ENCODE measurements at places on chromosomes 2 and 18.

- DNase-seq: no peak
Observed at GRCh38 chr2:10981941-10982431, 70.3 kb downstream of the KCNF1 start.

DNA sequence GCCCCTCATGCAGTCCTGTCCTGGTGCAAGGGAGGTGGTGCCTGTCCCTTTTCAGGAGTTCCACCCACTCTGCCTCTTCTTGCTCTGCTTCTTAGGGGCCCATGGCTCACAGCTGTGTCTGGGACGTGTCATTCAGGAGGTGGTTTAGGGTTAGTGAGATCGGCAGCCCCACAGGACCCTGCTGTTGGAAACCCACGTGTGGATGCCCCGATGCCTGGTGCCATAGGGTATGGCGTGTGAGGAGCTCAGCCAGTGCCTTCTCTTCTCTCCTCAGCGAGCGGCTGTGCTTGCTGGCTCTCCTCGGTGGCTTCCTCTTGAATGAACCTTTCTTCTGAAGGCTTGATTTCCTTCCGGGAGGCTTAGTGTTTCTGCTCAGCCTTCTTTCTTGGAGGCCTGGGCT lies 55.2 kb downstream of the LDLRAD4 start:
- no peak for DNase-seq

GRCh38 chr2:197235711-197236110 lies 74.9 kb downstream of the ANKRD44 start:
- DNase-seq: no peak

DNA sequence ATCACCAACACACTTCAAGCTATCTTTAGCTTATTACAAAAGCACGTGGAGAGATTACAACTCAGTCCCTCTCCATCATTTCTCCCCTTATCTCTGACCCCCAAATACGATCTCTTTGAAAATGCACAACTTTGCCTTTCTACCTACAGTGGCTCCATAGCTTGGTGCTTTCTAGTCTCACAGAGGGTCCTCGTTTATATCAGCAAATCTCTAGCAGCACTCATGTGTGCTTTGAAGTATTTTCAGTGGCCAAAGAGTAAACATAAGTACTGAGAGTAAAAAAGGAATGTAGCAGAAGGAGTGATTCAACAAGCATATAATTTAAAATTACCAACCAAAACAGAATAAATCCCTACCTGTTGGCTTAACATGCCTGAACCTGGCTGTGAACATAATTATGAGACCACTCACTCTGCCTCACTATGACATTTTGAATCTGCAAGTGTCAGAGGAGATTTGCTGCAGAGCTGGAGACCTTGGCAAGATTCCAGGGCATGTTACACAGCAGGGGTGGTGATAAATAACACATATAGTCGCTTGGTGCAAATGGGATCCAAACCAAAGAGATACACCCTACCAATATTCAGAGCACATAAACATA lies 54.6 kb downstream of the LAMA3 start:
- DNase-seq: no peak

- DNase-seq: no peak
Observed at GRCh38 chr18:30889519-30890301, 152.8 kb downstream of the DSC3 start.

DNA sequence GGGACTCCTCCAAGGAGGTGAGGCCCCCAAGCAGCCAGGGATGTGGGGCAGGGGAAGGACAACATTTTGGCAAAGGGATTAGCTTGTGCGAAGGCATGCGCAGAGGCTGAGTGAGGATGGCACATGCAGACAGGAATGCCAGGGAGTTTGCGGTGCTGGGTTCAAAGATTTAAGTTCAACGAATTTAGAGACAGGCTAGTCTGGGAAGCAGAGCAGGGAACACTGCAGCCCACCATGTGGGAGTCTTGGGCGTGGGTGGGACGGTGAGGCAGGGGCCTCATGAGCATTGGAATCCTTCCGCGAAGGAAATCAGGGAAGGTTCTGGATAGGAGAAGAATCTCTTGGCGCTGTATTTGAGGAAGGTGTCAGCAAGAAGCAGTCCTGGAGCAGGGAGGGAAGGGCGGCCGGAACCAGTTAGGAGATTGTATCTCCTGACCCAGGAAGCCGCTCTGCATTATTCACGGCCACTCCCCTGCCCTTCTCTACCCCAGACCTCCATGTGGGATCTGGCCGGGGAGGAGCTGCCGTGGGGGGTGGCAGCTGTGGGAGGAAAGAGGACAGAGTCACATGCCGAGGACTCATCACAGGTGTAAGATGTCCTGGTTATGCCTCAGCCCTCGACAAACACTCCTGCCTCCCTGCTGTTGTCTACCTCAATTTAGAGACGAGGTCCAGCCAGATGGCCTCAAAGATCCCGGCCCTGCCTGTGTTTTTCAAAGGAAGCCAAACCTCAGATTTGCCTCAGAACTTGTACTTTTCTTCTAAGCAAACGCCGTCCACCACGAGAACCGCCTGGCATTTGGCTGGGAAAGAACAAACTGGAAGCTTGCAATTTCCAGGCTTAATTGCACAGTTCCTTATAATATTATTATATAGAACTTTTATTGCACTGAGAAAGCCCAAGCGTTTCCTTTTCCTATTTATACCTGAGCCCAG lies 123.7 kb upstream of the SMAD2 start:
- DNase-seq: no peak

- DNase-seq: no peak
Observed at GRCh38 chr18:30343090-30343489, 699.5 kb downstream of the DSC3 start.

DNA sequence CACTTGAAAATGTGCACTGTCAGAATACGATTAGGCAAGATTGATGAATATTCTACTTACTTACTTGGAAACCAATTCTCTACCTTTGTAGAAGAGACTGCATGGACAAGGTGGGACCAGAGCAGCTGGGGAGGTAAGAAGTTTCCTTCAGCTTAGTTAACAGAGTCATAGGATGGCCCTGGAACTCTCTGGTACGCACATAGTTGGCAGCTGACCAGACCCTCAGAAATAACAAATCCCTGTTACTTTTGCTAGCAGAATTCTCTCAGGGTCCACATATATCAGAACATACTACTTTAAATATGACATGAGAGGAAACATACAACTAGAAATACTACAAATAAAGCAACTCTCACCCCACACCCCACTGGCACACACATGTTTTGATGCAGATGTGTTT lies 24.8 kb upstream of the STAT1 start:
- no peak for DNase-seq

- DNase-seq: no peak
Observed at GRCh38 chr2:34899079-34899478, 1300.0 kb upstream of the FAM98A start.

DNA sequence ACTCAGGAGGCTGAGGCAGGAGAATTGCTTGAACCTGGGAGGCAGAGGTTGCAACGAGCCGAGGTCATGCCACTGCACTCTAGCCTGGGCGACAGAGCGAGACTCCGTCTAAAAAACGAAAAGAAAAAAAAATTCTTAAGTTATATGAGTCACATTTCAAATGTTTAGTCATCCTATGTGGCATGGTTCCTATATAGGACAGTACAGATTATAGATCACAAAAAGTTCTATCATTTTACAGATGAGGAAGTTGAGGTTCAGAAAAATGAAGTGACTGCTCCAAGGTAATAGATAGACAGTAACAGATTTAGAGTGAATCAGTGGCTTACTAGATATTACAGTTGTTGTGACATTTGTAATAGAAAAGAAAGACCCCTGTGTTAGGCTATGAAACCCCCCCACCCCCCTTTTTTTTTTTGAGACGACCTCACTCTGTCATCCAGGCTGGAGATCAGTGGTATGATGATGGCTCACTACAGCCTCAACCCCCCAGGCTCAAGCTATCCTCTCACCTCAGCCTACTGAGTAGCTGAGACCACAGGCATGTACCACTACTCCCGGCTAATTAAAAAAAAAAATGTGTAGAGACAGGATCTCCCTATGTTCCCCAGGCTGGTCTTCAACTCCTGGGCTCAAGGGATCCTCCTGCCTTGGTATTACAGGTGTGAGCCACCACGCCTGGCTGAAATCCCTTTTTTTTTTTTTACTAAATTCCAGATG lies 22.7 kb downstream of the PTPN4 start:
- DNase-seq: no peak

- no peak for DNase-seq
Observed at GRCh38 chr2:143875295-143876233, 644.4 kb downstream of the ZEB2 start.

GRCh38 chr18:60892441-60892840 lies 440.8 kb upstream of the CDH20 start:
- no peak for DNase-seq

DNA sequence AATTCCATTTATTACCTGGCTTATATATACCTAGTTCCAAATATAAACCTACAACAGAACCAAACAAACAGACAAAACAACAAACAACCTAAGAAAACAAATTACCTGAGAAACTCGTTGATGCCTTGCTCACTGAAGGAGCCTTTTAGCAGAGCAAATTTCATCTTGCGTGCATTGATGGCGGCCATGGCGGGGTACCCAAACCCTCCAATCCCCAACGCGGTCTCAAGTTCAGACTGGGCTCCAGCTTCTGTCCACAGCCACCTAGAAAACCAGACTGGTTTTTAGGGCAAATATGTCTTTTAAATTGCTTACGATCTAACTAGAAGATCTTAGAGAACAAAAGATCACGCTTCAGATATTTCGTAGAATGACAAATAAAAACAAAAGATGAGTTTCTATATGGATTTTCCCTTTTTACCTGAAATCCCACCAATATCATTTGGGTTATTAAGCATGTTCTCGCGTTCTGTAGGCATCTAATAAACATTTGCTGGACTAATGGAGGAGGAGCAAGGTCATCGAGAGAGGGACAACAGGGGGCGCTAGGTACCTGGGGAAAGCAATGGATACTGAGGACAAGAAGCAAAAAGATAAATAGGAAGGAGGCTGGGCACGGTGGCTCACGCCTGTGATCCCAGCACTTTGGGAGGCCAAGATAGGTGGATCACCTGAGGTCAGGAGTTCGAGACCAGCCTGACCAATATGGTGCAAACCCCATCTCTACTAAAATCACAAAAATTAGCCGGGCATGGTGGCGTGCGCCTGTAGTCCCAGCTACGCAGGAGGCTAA lies 25.2 kb downstream of the PDIA6 start:
- DNase-seq: no peak

DNA sequence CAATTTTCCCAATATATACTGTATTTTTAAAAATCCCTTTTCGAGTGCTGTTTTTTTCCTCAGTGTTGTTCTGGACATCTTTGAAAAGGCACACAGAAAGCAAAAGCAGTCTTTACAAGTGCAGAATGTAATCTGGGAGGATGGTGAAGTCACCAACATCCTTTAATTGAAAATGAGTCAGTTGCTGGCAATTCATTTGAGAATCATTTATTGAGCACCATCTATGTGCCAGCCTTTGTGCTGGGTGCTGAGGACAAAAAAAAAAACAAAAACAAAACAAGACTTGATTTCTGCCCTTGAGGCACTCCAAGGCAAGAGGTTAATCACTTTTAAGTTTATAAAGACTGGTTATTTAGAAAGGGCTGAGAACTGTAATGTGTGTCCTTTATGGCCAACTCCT lies 46.7 kb upstream of the ACVR1 start:
- DNase-seq: no peak

DNA sequence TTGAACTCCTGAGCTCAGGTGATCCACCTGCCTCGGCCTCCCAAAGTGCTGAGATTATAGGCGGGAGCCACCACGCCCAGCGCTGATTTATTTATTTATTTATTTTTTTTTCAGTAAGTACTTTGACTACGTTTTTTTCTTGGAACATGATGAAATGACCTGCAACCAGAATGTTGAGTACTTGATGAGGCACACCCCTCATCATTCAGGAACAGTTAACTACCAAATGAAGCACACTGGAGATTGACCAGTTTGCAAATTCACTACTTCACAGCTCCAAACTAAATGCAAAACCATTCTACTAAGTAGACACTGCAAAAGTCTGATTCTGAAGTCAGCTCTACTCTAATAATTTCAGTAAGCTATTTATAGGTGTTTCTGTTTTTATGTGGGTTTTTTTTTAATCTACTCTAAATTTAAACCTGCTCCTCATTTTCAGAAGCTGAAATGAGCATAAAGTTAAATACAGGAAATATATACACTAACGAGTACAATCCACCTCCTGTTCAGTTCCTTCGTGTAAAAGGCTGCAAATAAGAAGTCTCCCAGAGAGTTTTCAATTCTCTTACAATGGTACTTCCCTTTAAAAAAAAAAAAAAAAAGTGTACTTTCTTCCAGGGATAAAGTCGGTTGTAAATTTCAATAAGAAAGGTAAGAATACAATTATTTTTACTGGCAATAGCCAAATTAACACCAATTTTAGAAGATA lies 1.4 kb downstream of the GFPT1 start:
- peak; percentile 17 for DNase-seq

DNA sequence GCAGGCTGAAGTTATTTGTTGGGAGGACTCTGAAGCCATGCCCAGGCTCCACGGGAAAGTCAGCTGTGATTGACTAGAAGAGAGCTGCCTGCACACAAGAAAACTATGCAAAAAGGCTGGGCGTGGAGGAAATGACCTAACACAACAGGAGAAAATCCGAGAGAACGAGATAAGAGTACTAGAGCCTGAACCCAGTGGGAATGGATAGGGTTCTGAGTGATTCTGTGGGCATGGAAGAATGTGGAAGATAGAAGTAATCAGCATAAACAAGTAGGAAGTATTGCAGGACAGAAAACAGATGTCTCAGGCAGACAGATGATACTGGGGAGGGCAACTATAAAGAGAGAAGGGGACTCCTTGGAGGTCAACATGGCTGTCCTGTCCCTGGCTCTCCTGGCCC lies 12.1 kb upstream of the COPS8 start:
- DNase-seq: no peak

All from GM04504 (cell line).